CD4-positive, alpha-beta T cell treated with Interferon gamma for 1 hour (primary cell): ENCODE measurements at places on chromosomes 6 and 20.

- DNase-seq = no peak
Measured at GRCh38 chr6:49416195-49416594, 46.9 kb downstream of the MMUT start.

GRCh38 chr20:2210646-2211552 lies 84.9 kb upstream of the TGM3 start:
- DNase-seq = peak; percentile 68

DNA sequence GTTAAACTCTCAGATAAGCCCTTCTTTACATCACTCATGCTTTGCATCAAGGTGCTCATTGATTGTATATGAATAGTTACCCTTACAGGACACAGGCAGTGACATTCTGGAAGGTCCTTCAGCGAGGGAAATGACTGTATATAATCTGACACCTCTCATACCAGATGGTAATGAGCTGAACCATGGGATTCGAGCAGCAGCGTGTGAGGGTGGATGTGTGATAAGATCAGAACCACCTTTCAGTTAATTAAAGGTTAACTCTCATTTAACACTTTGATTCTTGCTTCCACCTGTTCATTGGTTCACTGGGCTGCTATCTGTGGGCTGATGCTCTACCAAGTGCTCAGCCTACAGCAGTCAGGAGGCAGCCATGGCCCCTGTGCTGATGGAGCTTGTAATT lies 24.2 kb downstream of the NEDD9 start:
- no peak for DNase-seq

DNA sequence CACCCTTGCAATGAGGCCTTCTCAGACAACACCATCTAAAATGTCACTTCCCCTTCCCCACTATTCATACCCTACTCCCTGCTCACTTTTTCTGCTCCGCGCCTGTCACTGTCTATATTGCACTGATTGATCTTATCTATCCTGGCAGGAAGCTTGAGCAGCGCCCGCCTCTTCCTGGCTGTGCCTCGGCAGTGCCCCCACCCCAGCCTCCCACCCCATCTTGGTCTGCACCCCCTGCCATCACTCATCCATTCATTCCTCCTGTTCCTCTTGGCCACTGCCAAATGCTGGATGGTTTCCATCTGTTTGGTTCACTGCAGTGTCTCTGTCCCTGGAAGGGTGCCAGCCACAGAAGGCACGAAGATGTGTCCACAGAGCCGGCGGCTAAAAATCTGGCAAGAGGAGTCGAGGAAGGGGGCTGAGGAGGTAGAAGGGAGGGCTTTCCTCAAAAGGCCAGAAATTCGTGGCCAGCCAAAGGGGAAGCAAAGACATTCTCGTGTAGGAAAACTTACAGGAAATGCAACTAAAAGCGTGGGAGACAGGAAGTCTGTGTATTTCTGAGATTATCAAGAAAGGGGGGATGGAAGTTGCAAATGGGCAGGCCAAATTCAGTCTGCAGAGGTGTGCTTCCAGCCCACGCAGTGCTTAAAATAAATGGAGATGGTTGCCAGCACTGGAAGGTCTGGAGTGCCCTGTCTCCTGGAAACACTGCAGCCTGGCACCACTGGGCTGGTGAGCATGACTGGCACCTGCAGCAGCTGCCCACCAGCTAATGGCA lies 27.6 kb downstream of the SYNJ2 start:
- no peak for DNase-seq

GRCh38 chr20:47306095-47306494 lies 50.4 kb downstream of the ZMYND8 start:
- no peak for DNase-seq

DNA sequence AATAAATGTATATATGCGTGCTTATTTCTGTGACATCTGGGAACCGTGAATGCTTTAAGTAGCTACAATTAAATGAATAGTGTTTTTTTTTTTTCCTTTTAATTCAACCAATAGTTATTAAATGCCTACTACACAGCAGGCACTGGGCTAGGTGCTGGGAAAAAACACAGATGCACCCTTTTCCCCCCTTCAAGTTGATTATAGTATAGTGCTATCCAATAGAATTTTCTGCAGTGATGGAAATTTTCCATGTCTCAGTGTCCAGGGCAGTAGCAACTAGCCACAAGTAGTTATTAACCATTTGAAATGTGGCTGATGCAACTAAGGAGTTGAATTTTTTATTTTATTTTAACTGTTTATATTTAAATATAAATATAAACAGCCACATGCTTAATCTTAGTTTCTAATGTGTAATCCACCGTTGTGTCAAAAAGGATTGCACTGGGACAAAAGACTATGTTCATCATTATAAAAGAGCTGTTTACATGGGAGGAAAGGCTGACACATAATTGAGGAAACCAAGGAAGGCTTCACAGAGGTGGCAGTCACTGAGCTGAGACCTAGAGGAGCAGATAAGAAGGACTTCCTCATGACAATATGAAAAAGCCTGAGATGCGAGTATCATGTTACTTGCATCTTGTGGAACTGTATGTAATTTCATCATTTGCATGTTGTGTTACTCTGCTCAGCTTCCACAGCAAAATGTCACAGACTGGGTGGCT lies 261.2 kb upstream of the PLCB4 start:
- DNase-seq = no peak
